NCI-H510A treated with DMSO at 0.1 percent for 48 hours (cell line): ENCODE measurements at places on chromosomes 5 and 9.
A peak's percentile ranks its signal among the peaks of the same experiment; 100 is the strongest.

GRCh38 chr9:107975426-107976010 is 485.9 kb upstream of the KLF4 start:
- no peak for DNase-seq

DNA sequence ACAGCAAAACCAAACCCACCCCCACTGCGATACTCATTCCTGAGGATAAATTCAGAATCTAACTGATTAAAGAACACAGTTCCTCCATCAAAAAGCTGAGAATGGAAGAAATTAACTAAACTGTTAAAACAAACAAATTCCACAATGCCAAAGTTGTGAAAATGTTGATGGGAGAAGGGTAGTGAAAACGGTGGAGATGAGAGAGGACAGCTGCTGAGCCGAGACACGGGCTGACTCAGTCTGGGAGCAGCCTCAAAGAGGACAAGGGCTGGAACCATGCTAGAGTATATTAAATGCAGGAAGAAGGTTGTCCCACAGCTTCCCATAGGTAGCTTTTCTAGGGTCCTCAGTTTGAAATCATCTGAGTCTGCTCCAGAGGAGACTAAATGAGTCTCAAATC is 14.3 kb downstream of the ADAMTS12 start:
- no peak for DNase-seq

GRCh38 chr5:54760182-54760935 is 225.0 kb downstream of the ESM1 start:
- DNase-seq: no peak

- DNase-seq: peak; percentile 34
Observed at GRCh38 chr9:15509931-15510788, 610 bp downstream of the PSIP1 start.

- DNase-seq: peak; percentile 40
Observed at GRCh38 chr5:147756566-147756965, 26.0 kb downstream of the JAKMIP2 start.

DNA sequence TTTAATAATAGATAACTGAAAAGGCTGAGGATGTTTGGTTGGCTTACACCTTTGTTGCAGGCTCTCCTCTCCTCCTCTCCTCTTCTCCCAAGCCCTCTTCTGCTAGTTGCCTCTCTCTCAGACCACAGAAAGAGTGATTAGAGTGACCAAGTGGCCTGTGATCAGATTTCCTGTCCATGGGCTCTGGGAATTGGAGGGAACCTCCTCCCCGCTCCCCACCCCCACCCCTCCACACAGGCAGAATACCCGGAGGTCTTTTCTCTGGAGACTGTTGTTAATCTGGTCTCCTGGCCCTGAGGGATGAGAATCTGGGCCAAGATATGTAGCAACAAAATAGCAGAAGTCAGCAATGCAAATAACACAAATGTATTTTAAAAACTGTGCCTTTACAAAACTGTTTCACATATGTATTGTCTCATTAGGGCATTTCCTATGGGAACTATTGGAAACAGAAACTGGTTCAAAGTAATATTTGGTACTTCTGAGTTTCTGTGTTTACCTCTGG is 361.3 kb downstream of the NR2F1-AS1 start:
- no peak for DNase-seq

GRCh38 chr9:35842020-35842745 is 13.2 kb downstream of the TMEM8B start:
- no peak for DNase-seq

- no peak for DNase-seq
Observed at GRCh38 chr5:14777187-14777586, 94.4 kb downstream of the ANKH start.

GRCh38 chr9:6757132-6757455 is 679 bp upstream of the KDM4C start:
- peak; percentile 48 for DNase-seq

DNA sequence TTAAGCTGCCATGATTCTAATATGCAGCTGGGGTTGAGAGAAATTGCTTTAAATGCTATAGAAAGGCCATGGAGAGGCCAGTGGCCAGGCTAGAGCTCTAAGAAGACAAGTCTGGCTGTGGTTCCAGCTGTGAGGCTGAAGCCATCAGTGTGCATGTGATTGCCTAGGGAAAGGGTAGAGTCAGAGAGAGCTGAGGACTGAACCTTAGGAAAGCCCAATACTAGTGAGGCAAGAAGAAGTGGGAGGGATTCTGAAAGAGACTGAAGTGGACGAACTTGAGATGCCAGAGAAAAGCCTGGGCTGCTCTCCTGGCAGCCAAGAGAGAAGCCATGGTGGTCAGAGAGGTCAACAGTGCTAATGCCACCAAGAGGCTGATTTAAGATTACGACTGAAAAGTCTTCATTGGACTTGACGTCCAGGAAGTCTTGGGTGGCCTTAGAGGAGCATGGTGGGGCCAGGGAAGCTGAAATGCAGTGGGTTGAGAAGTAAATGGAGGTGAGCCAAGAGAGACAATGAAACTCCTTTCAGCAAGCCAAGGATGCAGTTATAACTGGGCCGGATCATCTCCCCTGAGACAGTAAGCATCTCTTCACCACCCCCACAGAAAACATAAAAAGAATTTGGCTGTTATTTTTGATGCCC is 133.2 kb downstream of the TMEM174 start:
- DNase-seq: no peak
